ENCODE measurements at places on chromosomes 3 and 15. TPM values are rescaled to one million over a fixed set of nuclear protein-coding genes. Genes with fewer than 3 reads are reported as not detected.

TTLL3 gene
- 23.7 TPM for polyA plus RNA-seq

QARS1 gene
- 132 TPM for polyA plus RNA-seq

PP2D1 gene
- polyA plus RNA-seq = not detected

LYZL4 gene
- polyA plus RNA-seq = not detected

HAPLN3 gene
- polyA plus RNA-seq = 2.0 TPM

ZNF502 gene
- polyA plus RNA-seq = 2.0 TPM

GOLGA8S gene
- polyA plus RNA-seq = 0.36 TPM

C2CD4A gene
- 0.02 TPM for polyA plus RNA-seq

NR1I2 gene
- 0.07 TPM for polyA plus RNA-seq
